ENCODE measurements at places on chromosomes 12 and 14.

DNA sequence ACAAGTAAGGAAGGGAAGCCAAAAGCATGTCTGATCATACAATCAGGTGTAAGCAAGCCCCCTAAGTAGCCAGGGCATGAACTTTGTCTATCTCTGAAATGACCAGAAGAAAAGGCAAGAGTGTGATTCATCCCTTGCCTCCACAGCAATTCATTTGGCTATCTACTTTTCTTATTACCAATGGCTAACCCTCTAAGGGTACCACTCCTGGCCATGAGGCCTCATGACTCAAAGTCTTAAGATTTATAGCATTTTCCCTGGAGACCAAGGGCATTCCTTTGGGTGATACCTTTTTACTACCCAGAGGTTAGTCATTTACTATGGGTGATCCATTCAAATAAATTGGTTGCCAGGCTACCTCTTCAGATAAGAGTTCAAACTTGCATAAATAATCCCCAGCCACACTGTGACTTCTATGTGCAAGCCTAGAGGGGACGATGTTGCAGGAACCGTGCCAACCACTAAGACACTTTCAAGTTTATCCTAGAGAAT is 1.5 kb upstream of the LGALS3 start:
- DNase-seq: no peak

GRCh38 chr12:95908573-95908972 is 33.8 kb downstream of the CCDC38 start:
- no peak for DNase-seq

GRCh38 chr12:81968421-81968820 is 209.3 kb upstream of the PPFIA2 start:
- DNase-seq: no peak

DNA sequence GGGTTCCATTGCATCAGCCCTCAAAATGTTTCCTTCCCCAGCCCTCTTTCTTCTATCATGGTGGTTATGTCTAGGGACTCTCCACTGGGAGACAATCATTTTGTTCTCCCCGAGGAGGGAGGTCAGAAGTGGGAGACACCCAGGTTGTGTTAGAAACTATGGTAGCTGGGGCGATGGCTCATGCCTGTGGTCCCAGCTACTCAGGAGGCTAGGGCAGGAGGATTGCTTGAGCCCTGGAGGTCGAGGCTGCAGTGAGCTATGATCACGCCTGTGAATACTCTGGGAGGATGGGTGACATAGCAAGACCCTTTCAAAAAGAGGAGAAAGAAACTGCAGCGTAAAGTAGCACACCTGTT is 13.0 kb upstream of the LRRC23 start:
- DNase-seq: no peak

- no peak for DNase-seq
Observed at GRCh38 chr12:87679251-87679650, 349.9 kb downstream of the C12orf50 start.

DNA sequence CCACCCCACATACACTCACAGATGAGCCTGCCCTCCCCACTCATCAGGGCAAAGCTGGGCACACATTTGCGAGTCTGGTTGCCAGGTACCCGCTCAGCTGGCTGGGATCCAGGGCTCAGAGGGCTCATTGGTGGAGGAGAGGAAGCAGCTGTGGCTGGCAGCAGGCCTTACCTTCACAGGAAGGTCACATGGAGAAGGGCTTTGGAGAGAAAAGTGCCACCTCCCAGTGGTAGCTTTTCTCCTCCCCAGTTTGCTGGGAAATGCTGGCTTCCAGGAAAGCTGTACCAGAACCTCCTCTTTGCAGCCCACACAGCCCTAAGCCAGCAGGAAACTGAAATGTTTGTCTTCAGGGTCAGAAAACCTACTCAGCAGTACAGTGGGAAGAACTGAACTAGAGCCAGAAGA is 55.6 kb downstream of the LGMN start:
- DNase-seq: no peak

DNA sequence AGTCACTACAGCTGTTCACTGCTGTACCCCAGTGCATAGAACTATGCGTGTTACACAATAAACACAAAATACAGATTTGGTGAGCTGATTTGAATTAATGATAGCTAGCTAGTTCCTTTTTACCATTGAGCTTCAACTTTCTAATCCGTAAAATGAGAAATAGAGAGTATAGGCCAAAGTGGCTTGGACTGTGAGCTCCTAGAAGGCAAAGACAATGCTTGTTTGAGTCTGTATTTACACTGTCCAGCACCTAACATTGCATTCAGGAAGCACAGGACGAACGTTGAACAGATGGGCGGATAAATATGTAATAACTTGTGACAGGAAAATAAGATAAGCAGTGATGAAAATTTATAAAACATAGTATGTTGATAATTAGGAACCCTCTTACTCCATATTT is 31.5 kb downstream of the SLC17A8 start:
- no peak for DNase-seq

- DNase-seq: no peak
Observed at GRCh38 chr12:113650476-113650875, 178.8 kb upstream of the LHX5 start.

GRCh38 chr12:104456950-104457745 is 400 bp downstream of the CHST11 start:
- DNase-seq: no peak

GRCh38 chr14:41875116-41875515 is 268.4 kb downstream of the LRFN5 start:
- no peak for DNase-seq

- DNase-seq: no peak
Observed at GRCh38 chr12:124853781-124854636, 9.7 kb downstream of the SCARB1 start.

DNA sequence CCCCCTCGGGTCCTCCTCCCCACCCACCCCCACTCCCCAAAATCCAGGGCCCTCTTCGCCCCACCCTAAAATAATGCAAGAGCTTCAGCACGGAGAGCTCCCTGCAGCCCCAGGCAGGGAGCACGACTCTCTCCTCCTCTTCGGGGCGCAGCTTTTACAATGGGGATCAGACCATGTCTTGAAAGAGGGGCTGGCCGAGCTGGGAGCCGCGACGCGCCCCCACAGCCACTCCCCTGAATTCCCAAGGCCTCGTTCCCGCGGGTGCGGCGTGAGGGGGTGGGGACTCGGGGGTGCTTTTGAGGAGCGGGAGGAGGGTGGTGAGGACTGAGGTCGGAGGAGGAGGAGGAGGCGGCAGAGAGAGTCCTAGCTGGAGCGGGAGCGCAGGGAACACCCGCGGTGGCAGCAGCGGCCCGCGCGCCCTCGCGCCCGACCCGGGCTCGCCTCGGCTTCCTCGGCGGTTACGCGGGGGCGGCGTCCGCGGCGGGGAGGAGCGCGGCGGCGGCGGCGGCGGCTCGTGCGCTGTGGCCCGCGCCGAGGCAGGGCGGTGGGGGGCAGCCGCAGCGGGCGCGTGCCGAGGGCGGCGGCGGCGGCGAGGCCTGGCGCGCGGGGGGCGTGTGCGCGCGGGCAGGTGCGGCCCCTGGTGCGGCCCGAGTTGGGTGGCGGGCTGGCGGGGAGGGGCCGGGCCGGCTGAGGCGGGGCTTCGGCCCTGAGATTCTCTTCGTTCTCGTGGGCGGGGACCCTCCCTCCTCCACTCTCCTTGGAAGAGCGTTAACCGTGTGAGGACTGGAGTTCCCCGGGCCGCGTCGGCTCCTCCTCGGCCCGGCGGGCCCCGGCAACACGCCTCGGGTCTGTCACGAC is at the start of gene ANKS1B:
Gene ANKS1B (minus strand): TSS at position 666 of the 858 bp plus-strand sequence. CDS start 699 bp downstream, outside the sequence.
- DNase-seq: peak; percentile 11

DNA sequence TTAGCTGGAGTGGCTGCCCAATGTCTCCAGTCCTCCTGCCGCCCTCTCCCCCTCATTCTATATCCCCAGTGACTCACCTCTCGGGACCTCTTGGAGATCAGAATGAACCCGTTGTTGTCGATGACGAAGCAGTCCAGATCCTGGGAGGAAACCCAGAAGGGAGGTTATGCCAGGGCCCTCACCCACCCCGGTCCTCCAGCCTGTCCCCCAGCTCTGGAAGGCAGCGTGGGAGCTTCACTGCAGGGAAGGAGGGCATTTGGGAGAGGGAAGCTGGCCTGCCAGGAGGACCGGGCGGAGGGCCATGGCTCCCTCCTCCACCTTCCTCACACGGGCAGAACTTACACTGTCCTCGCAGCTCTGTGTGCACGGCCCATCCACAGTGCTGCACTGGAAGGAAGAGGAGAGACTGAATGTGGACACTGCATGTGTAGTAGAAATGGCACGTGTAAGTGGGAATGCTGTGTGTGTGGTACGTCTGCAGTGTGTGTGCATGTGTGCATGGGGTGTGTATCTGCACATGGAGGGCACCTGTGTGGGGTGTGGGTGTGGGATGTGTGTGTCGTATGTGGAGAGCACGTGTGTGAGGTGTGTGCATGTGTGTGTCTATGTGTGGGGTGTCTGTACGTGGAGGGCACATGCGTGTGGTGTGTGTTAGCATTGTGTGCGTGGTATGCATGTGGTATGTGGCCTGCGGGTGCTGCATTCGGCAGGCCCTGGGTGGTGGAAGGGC is 10.0 kb upstream of the LRTM2 start:
- DNase-seq: no peak

- no peak for DNase-seq
Observed at GRCh38 chr12:52532636-52533035, 12.4 kb upstream of the KRT5 start.

DNA sequence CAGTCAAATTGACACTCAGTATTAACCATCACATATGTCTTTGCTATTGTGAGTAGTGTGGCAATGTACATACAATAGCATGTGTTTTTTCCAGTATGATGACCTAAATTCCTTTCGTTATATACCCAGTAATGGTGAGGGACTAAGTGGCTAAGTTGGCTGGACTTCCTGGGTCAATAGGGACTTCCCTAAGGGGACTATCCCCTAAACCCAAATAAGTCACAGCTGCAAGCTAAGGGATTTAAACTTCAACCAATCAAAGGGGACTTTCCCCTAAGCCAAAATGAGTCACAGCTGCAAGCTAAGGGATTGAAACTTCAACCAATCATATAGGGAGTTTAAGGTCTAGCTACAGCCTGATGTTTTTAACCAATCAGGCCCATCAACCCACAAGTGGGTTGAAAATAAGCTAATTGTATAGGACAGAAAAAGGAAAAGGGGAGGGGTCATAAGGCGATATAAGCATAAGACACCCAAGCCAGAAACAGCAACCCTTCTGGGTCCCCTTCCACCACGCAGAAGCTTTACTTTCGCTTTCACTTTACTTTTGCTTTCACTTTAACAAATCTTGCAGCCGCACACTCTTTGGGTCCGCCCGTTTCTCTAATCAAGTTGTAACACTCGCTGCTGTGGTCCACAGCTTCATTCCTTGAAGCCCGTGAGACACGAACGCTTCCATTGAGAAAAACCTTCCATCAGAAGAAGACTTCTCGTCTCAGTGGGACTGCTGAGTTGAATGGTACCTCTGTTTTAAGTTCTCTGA is 404.4 kb downstream of the FLRT2 start:
- peak; percentile 27 for DNase-seq

GRCh38 chr14:33925235-33925634 is 25.6 kb downstream of the EGLN3 start:
- DNase-seq: no peak

DNA sequence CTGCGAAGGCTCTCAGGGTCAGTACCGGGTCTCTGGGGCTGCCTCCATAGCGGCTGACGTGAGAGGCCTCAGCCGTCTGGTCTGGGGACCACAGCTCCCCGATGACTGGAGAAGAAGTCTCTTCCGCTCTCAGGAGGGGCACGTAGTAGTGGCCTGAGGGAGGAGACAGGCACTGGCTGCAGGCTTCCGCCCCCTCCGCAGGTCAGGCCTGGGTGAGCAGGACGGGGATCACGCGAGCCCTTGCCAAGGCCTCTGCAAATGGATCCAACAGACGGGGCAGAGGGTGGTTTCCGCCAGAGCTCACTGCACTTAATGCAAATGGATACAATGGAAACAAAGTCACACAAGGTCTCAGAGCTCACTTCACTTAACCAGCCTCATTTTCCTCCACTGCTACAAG is 24.7 kb downstream of the ANKLE2 start:
- no peak for DNase-seq

GRCh38 chr12:92596383-92596782 is 106.4 kb upstream of the PLEKHG7 start:
- DNase-seq: no peak

GRCh38 chr12:79023784-79024183 is 159.2 kb downstream of the SYT1 start:
- no peak for DNase-seq

- no peak for DNase-seq
Observed at GRCh38 chr12:61919686-61920085, 340.5 kb upstream of the USP15 start.

DNA sequence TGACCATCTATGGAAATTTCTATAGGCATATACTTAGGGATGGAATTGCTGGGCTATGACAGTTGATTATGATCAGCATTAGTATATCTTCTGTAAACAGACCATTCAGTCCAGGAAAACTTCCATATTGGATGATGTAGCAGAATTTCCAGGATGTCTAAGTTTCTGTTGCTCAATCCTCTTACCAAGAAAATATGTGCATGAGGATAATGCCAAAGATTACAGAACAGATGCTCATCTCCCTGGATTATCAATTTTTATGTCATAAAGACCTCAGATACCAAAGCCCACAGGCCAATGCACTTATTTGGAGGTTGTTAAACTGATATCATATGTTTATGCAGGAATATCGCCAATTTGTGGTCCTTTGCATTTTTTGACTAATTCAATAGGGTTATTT is 354.4 kb upstream of the FLRT2 start:
- DNase-seq: no peak

DNA sequence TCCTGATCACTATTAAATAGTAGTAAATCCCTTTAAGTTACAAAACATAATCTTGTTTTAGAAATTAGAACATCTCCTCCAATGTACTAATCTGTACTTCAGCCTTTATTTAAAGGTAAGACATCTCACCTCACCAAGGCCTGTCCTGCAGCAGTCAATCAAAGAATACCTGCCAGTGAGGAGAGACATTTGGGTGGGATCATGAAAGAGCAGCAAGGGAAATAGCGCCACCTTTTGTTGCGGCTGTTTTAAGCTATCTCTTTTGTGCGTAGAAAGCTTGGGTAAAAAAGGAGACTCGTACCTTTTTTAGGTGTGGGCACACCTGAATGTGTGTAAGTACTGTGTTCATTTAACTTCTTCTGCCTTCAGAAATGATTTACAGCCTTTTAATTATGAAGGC is 117.8 kb upstream of the TMTC1 start:
- no peak for DNase-seq

GRCh38 chr12:42807766-42808165 is 218.2 kb upstream of the PRICKLE1 start:
- DNase-seq: no peak

- no peak for DNase-seq
Observed at GRCh38 chr12:51128919-51129318, 44.0 kb downstream of the TFCP2 start.
